ENCODE measurements at places on chromosomes 3 and 15. TPM values are rescaled to one million over a fixed set of nuclear protein-coding genes. Genes with fewer than 3 reads are reported as not detected.

PPP2R3A gene
- total RNA-seq: 15.4 TPM

ARPC4 gene
- total RNA-seq: 140 TPM

DNA sequence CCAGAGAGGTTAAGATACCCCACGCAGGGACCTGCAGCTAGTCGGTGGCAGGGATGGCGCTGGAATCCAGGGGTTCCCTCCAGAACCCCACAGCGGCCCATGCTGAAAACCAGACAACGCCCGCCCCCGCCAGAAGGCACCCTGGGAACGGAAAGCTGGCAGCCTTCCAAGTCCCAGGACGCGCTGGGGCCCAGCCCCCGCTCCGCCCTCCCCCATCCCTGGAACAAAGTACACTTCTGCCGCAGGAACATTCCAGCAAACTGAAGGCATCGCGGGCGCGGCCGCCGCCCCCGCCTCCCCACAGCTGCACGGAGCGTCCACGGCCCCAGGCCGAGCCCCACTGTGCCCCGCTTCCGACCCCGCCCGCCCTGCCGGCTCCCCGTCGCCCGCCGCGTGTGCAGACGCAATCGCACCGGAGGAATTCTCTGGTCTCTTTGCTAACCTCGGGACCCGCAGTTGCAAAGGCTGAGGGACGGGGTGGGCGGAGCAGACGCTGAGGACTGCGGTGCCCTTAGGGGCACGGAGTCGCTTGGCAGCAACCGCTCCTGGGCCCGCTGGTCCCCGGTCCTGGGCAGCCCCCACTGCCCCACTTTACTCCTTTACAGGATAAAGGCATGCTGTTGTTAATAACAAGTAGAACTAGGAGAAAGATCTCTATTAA lies 44.8 kb upstream of the RNU6-1 start:
- peak; percentile 74 for DNase-seq

- DNase-seq: no peak
Measured at GRCh38 chr3:162200836-162201235, 704.2 kb downstream of the OTOL1 start.

DNA sequence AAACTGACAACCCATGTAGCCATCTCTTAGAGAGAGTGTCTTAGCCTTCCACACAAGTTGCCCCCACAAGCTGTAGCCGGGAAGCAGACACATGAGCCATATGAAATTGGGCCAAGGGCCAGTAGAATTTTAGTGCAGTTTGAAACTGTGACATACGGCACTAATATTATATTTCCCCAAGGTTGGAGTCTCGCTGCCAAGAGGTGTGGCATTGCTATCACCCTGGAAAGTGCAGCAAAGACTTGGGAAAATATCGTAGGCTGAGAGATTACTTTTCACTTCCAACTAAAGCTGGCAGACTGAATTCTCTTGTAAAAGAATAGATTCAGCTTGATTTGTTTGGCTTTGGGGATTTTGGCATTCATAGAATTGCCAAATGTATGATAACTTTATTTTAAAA lies 89.2 kb downstream of the ECT2 start:
- DNase-seq: no peak

GRCh38 chr3:112778353-112778948 lies 68.2 kb downstream of the CD200R1L start:
- peak; percentile 84 for DNase-seq

DNA sequence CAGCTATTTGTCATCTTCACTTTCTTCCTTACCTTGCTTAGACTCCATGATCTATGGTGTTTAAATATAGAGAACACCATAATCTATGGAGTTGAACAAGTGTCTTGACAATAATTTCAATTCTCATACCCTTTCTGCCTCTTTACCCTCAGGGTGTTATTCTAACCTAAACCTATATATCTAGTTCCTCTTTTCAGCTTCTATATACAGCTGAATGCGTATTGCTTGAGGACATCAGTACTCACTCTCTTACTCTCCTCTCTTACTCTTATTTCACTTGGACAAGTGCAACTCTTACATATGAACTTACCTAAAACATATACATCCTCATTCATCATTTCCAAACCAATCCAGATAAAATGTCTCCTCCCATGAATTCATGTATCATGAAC lies 187.1 kb downstream of the RAP2B start:
- DNase-seq: no peak

Measured in foreskin keratinocyte (primary cell).